ENCODE measurements at places on chromosomes 3 and 15.

DNA sequence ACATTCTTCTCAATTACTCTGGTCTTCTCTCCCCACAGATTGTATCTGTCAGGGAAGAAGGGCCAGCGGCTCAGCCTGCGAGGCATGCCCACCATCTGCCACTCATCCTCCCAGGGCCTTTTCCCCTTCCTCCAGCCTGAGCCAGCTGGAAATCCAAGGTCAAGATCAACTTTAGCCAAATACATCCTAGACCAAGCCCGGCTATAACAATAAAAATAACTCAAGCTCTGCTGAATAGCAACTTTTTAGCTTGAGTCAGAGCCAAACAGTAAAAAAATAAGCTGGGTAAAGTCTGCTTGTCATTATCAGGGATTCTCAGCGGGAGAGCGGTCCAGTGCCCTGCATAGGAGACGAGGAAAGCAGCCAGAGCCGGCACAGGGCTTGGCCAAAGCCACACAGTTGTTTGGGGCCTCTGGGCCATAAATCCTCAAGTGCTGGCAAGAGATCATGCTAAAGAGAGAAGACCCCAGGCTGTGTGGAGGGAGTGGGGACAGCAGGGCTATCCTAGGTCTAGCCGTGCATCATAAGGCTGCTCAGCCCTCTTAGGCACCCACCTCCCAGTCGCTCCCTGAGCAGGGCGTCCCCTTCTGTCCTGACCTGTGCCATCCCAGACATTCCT is 76.2 kb upstream of the HERC1 start:
- DNase-seq, result no peak

GRCh38 chr3:74599564-74599963 is 14.9 kb downstream of the CNTN3 start:
- DNase-seq, result no peak

DNA sequence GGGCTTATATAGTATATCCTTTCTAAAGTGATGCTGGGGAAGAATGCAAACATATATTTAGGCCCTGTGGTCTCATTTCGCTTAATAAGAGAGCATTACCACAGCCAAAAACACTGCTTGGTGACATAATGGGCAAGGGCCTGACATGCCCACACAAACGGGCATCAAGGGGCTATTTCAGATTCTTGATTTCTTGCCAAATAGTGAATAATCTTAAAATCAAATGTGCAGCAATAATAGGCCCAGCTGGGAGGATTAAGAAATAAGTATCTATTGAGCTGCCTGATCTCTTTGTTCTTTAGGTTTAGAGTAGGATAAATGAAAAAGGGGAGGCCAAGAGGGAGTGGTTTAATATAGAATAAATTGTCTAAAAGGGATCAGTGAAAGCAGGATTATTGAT is 241.0 kb upstream of the GBE1 start:
- DNase-seq, result no peak

GRCh38 chr3:108298056-108298455 is 1.7 kb downstream of the HHLA2 start:
- DNase-seq, result no peak

GRCh38 chr3:157099326-157100095 is 60.4 kb downstream of the CCNL1 start:
- DNase-seq, result no peak

- no peak for DNase-seq
These were observed 66.6 kb upstream of the UMPS start for GRCh38 chr3:124663690-124664089.

GRCh38 chr3:131711114-131711768 is 208.5 kb upstream of the MRPL3 start:
- DNase-seq, result no peak

- DNase-seq, result no peak
These were observed 2.9 kb downstream of the NCEH1 start for GRCh38 chr3:172707967-172708366.

DNA sequence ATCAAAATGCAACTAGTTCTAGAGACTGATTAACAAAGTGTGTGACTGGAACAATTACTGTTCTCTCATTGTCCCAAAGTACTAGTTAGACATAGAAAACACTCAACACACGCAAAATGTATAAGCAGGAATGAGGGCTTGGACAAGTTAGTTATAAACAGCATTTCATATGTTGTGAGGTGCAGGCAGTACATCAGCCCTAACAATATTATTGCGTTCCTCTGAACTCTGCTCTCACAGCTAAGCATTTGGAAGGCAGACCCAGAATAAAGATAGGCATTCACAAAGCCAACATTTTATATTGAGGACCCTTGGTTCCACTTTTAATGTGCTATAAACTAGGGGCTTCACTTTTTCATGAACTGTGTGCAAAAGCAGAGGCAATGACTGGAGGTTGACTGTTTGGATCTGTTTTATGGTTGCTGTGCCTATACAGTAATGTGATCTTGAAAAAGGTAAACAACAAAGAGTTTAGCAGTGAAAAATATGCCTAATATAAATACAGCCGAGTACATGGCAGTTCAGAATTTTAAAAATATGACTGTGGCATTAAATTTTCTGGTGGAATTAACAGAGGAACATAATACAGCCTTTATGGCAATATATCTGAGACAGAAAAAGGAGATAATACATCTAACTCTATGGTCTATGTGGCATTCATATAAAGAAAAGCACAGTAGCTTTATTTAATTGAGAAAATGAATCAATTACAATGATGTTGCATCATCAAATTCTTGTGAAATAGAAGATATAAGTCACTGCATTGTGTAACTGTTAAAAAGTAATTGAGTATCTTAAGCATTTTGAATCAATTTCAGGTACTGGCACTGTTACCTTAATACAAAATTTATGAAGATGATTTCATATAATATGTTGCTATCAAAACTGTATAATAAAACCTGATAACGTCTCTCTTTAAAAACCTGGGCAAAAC is 80.0 kb upstream of the SKOR1 start:
- no peak for DNase-seq

DNA sequence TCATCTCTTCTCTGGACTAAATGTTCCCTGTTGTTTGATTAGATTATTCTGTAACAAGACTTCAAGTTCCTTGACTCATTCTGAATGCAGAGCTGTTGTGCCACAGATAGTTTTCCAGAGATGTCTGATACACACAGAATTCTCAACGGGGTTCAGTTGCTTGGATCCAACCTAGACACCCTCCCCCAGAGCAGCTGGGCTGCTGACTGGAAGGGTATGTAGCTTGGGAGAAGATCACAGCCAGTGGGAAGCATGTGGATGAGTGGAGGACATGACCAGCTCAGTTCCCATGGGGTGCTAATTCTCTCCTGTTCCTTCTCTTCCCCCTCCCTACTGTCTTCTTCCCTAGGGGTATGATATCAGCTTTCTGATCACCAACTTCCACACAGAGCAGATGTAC is 6.6 kb upstream of the TTLL3 start:
- no peak for DNase-seq

DNA sequence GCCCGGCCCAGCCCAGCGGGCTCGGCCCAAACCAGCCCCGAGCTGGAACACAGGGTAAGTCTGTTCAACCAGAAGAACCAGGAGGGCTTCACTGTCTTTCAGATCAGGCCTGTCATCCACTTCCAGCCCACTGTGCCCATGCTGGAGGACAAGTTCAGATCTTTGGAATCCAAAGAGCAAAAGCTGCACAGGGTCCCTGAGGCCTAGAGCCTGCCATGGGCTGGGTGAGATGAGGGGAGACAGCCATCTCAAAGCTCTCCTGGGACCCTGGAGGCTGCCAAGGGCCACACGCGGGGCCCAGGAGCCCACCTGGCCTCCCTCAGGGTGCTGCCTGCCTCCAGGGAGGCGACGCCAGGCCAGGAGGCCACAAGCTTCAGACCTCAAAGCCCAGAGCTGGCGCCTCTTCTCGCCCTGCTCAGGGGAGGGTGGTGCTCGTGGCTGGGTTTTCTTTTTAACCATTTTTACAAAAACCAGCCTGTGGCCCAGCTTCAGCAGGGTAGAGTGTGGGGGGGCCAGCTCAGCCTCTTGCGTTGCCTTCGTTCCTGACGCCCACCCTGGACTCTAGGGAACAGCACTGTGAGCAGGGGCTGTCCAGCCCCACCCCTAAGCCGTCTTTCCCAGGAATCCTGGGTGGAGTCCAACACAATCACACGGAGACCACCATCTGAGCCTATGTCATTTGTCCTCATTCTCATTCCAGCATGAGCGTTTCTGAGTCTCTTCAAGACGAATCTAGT is 107.0 kb downstream of the ETFA start:
- no peak for DNase-seq

GRCh38 chr15:62244762-62245161 is 79.7 kb upstream of the C2CD4B start:
- no peak for DNase-seq

- no peak for DNase-seq
These were observed 47.0 kb downstream of the EXD1 start for GRCh38 chr15:41183581-41183980.

GRCh38 chr15:31178705-31179104 is 77.2 kb upstream of the TRPM1 start:
- DNase-seq, result no peak

DNA sequence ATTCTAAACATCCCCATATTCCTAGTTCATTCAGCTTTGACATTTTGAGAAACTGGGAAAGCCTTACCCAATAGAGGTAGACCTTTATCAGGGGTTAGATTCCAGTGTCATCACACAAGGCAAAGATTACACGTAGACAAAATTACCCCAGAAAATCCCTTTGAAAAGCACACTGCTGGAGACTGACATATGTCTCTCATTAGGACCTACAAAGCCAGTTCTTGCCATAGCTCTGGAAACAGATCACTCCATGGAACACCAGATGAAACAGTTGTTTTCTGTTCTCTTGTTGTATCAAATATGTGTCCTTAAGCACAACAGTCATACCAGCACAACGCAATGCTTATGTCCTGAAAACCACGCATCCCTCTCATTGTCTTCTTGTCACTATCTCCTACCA is 44.7 kb downstream of the RARB start:
- DNase-seq, result no peak

- no peak for DNase-seq
These were observed 65.7 kb downstream of the RLBP1 start for GRCh38 chr15:89155656-89156055.

- no peak for DNase-seq
These were observed 39.8 kb downstream of the CGGBP1 start for GRCh38 chr3:88019024-88019423.

- DNase-seq, result no peak
These were observed 219.1 kb upstream of the RGMA start for GRCh38 chr15:93308026-93308690.

GRCh38 chr3:177146646-177147045 is 50.6 kb downstream of the TBL1XR1 start:
- no peak for DNase-seq

GRCh38 chr3:21462141-21462540 is 288.9 kb downstream of the ZNF385D start:
- DNase-seq, result no peak

GRCh38 chr3:33063651-33064051 is 33.3 kb downstream of the GLB1 start:
- DNase-seq, result no peak

DNA sequence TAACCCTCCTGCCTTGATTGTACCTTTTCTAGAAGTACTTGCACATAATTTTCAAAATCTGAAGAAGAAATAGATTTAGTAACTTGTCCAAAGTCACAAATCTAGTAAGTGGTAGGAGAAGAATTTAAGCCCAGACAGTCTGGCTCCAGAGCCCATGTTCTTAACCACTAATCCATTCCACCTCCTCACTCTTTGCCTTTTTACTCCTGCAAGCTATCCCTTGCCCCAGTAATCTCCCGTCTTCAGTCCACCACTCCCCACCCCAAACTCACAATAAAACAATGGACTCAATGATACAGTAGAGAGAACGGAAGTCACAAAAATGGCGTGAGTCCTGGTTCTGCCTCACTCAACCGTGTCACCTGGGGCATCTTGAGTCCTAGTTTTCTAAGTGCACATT is 48.7 kb downstream of the SETMAR start:
- DNase-seq, result no peak

GRCh38 chr15:68183616-68184315 is 21.4 kb downstream of the CALML4 start:
- DNase-seq, result no peak
